ENCODE measurements at places on chromosomes 7 and 10.

DNA sequence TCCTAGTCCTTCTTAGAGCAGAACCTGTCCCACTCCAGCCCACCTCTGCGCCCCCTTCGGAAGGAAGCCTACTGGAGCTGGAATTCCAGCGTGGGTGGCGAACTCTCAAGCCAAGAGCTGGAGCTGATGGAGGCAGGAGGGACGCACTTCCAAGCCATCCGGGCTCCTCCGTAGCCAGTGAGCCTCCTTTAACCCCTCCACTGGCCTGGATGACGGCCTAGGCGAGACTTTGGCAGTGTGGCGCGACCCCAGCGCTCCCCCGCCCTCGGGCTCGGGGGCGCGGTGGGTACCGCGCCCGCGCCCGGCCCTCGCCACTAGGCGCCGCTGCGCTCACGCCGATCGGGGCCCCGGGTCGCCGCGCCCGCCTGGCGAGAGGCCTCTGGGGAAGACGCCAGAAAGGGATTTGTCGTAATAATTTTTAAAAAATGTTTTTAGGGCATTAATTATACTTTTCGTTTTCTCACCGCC, 5.1 kb upstream of the EMX2 start:
- DNase-seq: no peak

- DNase-seq: no peak
Measured at GRCh38 chr10:132494866-132495630, 42.5 kb upstream of the INPP5A start.

DNA sequence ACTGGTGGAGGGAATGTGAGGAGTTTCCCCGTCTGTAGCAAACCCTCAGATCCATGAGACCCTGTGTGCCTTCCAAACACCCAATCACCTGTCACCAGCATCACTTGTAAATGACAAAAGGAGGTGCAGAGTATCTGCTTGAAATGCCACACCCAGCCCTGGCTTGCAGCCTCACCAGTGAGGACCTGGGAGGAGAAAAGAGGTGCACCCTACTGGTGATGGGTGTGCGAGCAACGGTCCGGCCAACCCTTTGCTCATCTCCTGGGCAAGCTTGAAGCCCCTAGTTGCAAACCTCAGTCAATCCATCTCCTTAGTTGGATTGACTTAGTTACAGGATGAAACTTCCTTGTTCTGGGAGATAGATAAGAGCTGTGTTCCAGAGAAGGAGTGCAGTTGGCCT, 62.4 kb upstream of the WAPL start:
- DNase-seq: no peak

- no peak for DNase-seq
Measured at GRCh38 chr10:117759266-117759665, 216.7 kb downstream of the EMX2 start.

DNA sequence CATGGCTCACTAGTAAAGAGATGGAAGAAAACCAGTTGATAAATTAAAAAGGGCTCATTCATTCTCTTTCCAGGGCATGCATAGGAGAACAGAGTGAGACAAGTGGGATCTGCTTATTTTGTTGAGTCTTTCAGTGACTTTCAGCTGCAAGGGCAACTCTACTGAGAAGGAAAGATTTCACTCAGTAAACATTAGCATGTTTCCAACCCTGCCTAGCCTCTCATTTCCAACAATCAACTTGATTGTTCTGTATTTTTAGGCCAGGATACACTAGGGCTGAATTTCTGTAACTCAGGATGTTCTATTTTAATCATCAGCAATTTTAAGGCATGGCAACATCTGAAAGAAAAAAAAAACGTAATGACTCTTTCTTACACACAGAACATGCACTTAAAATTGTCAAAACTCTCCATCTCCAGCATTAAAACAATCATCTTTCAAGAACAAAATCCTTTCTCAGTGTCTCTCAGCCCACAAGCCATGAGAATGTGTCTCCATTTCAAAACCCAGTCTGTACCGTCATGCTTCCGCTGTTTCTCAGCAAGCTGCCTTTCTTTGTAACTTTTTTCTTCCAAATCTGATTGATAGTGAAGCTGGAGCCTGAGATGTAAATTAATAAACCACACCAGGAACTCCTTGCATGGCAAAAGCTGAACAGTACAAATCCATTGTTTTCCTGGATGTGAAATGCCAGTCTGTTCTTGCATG, 147.2 kb upstream of the KLF14 start:
- DNase-seq: no peak

DNA sequence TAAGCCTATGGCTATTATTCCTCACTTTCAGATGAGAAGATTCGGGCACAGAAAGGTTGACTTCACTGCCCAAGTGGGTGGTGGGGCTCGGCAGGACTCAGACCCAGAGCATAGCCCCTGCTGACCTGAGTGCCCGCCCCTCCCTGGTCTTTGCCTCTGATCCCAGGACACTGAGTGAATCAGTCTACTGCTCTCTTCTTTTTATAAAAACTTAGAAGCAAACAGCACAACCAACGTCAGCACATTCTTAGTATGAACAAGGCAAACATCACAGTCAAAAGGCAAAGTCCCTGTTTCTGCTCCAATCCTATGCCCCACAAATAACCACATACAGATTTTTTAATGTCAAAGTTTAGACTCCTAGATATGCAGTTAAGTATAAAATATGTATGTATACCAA, 237.8 kb downstream of the ZMYND11 start:
- no peak for DNase-seq

DNA sequence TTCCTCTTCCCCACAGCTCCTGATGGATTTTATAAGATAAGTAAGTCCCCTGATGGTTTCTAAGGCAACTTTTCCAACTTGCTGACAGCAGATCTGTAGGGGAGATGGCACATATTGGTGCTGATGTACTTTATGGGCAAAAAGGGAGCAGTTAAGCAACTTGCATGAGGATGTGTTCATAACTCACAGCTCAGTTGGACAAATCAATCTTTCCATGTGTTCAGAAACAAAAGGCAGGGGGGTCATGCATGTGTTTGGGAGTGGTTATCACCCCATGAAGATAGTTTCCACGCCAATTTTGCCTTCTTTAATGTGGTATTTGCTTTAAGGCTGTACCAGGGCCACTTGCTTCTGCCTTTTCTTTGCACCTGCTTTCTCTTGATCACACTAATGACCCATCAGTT, 6.1 kb downstream of the RBM20 start:
- DNase-seq: no peak

- DNase-seq: no peak
Measured at GRCh38 chr10:131200856-131201470, 110.6 kb downstream of the TCERG1L start.

GRCh38 chr10:114102256-114102655, 58.6 kb downstream of the ADRB1 start:
- no peak for DNase-seq

- DNase-seq: no peak
Measured at GRCh38 chr7:104857458-104858425, 156.3 kb upstream of the KMT2E start.

DNA sequence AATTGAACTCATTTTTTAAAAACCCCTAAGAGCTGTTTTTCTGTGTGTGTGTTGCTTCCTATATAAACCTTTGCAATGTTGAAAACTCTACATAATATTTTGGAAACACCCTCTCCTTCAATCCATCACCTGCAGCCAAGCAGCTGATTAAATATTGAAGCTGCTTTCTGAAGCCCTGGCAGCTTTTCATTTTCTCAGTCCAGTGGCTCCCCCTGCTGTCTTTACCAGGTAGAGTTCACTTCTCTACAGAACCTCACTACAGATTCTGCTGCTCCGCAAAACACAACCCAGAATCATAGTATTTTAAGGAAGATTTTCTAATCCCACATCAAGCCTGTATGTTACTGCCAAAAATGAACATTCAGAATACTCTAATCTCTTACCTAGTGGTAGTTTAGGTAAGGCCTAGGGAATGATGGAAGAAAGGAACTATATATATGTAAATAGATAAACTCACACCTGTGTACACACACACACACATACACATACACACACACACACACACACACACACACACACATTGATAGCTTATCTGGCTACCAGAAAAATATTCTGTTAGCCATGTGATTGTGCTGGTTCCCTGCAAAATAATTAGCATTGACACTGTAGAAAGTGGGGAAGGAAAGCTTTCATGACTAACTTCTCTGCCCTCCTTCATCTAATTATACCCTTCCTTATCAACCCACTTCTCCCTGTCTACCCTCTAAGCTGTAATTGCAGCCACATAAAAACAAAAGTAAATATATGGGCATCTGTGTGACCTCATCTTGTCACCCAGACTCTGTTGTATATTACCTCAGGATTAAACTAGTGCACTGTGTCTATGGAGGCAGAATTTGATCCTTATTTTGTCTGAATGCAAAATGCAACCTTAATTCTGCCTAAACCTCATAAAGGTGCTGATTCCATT, 229.5 kb upstream of the FZD1 start:
- DNase-seq: peak; percentile 43

- DNase-seq: no peak
Measured at GRCh38 chr7:139016931-139017511, 18.8 kb downstream of the ZC3HAV1L start.

DNA sequence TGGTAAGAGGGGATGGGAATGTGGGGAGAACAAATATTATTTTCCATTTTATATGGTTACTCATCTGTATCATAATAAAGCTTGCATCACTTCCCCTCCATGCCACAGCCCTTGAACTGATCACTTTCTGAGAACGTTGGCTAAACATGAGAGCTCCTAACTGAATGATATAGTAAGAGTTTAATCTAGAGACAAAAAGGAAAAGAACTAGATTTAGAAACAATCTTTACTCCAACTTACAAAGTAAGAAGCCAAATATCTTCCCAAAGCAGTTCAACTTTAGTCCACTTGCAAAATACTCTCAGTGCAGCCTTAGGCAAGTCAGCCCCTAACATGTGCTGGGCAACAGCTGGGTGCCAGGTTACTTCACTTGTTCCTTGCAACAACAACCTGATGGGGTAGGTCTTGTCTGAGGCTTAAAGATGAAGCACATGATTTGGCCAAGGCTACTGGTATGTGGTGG, 20.3 kb downstream of the SMURF1 start:
- no peak for DNase-seq

DNA sequence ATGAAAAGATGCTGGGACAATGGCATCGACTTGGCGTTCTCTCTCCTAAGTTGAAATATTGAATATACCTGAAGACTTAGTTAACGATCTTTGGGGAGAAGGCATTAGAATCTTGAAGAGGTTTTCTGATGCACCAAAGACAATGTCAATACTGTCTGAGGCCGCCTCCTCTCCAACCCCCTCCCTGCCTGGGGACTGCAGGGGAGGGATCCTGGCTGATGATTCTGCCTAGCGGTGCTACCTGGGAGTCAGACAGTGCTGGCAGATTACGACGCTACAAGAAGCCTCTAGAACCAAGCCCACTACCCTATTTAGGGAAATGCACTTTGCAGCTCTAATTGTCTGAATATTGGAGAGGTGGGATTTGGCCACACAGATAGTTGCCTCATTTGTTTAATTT, 145.6 kb upstream of the HABP2 start:
- DNase-seq: no peak

DNA sequence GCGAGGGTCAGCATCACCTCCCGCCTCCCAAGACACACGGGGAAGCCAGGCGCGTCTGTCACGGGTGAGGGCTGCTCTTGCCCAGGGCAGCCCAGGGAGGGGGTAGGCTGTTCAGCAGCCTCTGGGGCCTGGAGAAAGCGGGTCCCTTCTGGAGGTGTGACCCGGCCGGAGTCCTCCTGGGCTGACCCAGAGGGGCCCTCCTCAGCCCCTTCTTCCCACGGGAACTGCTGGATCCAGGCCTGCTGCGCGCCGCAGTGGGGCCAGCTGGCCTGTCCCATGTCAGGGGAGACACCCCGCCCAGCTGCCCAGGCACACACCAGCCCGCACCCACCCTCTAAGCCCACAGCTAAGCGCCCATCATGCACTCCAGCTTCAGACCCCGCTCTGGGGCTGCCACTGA, 41.8 kb downstream of the INSIG1 start:
- no peak for DNase-seq

DNA sequence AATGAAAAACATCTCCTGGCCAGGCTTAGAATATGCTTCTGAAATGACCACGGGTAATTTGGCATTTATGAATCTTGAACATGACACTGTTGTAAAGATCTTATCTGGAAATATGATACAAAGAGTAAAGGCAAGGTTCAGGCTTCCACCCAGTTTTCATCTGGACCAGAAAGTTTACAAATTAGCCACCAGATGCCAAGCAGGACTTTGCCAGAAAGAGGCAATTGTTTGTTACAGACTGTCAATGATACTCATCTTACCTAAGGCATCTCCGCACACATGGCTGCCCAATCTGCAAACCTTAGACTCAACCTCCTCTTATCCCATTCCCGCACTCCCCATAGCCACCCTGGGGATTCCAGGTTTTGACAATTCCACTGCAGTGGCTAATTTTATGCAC, 795.3 kb downstream of the TYW1 start:
- no peak for DNase-seq

GRCh38 chr10:8637640-8638039, 583.2 kb downstream of the GATA3 start:
- DNase-seq: no peak

GRCh38 chr10:1668399-1668798, 68.9 kb downstream of the ADARB2 start:
- DNase-seq: no peak

DNA sequence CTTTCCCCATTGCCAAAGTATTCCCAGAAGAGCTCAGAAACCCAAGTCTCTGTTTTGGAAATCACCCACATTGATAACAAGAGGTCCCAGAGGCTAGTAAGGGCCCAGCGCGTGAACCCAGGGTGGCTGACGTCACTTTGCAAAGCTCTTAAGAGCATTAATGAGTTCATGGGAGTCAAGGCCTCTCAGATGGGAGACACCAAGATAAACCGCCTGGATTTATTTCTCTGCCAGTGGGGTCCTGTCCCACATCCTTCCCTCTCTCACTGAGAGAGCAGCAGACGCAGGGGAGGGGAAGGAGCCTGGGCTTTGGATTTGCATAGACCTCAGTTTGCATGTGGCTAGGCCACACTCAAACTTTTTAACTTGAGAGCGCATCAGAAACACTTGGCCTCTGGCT, 184.8 kb upstream of the PDE1C start:
- no peak for DNase-seq

DNA sequence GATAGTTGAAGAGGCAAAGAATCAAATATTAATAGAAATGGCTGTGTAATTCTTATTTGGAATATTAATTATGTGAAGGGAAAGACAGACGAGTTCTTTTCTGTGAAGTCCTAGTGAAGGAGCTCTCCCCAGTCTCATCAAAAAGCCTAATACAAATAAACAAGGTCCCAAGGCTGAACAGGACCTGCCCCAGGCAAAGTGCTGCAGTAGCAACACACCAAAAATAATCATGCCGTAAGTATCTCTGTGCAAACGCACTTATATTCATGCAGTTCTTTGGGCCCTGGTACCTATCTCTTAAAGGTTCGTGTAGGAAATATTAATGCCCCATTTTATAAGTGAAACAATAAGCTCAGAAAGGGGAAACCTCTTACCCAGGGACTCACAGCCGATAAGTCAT, 12.2 kb upstream of the CHST15 start:
- DNase-seq: no peak

GRCh38 chr10:24307696-24308485, 99.0 kb downstream of the KIAA1217 start:
- no peak for DNase-seq

DNA sequence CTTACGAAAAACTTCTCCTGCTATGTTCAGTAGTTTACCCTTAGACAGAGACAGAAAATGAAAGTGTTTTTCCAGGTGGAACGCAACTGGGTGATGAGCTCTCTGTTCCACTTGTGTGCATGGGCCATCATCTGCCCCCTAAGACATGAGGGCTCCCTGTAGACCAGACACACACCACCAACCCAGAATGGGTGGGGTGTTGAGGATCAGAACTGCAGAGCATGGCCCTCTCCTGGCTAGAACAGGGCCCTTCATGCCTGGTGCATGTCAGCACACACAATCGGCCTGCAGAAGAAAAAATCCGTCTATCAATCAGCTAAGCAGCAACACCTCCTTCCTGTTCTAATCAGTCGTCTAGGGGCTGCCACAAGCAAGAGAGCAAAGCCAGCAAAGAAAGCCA, 186.2 kb upstream of the INHBA start:
- DNase-seq: no peak
